ENCODE measurements at places on chromosomes 5 and 9. TPM values are rescaled to one million over a fixed set of nuclear protein-coding genes. Genes with fewer than 3 reads are reported as not detected.
A peak's percentile ranks its signal among the peaks of the same experiment; 100 is the strongest.

- no peaks in the 10 kb centered on the region for H3K4me1 ChIP-seq
- no peak overlapping the region for H3K4me3 ChIP-seq
- H3K36me3 ChIP-seq: no peaks in the 10 kb centered on the region
- no peak overlapping the region for H3K27ac ChIP-seq
- no peaks in the 10 kb centered on the region for H3K27me3 ChIP-seq
Observed at GRCh38 chr5:124277767-124278545, 468.5 kb downstream of the ZNF608 start.

DNA sequence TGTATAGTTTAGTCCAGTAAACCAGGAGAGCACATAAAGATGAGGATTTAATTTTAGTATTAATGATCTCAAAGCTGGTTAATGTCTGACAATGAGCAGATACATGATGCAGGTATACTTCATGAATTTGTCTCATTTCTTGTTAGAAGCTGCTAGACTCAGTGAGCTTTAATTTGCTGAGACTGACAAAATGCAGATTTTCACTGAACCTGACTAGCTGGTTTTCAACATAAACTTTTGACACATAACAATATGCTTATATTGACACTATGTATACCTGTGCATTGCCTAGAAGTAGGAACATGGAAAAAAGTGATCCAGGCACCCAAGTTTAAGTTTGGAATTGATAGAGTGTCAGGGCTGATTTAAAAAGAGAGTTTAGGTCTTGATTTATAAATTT lies 10.8 kb downstream of the UBLCP1 start:
- no peaks in the 10 kb centered on the region for H3K4me1 ChIP-seq

The OR1L1 gene
- total RNA-seq: not detected

GRCh38 chr5:153974131-153974812 lies 64.4 kb downstream of the FAM114A2 start:
- no peaks in the 10 kb centered on the region for H3K36me3 ChIP-seq
- no peak overlapping the region for H3K4me3 ChIP-seq
- no peak for DNase-seq
- no peak overlapping the region for H3K27ac ChIP-seq
- H3K27me3 ChIP-seq: no peaks in the 10 kb centered on the region

- no peak for DNase-seq
- H3K4me3 ChIP-seq: no peak overlapping the region
- peak overlapping the region; percentile 64 for H3K27ac ChIP-seq
- peaks cover 75% of the 10 kb centered on the region for H3K4me1 ChIP-seq
- no peaks in the 10 kb centered on the region for H3K36me3 ChIP-seq
- no peaks in the 10 kb centered on the region for H3K27me3 ChIP-seq
Observed at GRCh38 chr9:38018958-38019602, 49.9 kb downstream of the SHB start.

The RETREG1 gene
- 167 TPM for total RNA-seq

GRCh38 chr5:67259548-67260215 lies 63.1 kb upstream of the CD180 start:
- no peaks in the 10 kb centered on the region for H3K36me3 ChIP-seq
- H3K4me3 ChIP-seq: no peak overlapping the region
- DNase-seq: no peak
- no peaks in the 10 kb centered on the region for H3K27me3 ChIP-seq
- no peak overlapping the region for H3K27ac ChIP-seq

The HRH2 gene
- total RNA-seq: 35.1 TPM

DNA sequence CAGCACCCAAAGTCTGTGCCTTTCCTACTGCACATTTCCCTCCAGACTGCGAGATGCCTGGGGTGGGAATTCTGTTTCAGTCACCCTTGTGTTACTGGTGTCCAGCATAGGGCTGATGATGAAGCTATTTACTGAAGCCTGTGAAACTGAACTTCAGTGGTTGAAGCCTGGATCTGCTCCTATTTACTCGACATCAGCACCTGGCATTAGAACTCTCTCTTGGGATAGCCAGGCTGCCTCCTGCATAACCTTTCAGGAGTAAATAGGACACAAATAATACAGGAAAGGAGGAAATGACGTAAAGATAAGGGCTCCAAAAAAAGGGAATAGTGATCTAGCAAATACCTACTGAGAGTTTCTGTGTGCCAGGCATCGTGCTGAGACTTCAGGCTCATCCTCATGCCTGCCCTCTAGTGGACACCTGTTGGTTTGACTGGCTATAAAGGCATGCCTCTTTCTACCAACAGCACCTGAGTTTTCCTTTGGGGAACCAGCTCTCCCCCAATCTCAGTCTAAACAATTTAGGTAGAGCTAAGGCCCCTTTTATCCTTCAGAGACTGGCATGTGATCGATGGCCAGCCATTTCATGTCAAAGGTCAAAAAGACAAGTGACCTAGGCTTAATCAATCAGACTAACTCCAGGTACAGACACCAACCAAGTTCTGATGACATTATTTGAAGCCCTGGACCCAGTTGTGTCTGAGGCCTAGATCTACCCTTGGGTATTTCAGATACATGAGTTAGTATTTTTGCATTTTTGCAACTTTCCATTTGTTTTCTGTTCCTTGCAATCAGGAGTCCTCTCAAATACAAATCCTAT lies 192.1 kb upstream of the TRIM32 start:
- H3K36me3 ChIP-seq: no peaks in the 10 kb centered on the region
- no peak overlapping the region for H3K27ac ChIP-seq
- H3K27me3 ChIP-seq: no peaks in the 10 kb centered on the region
- no peak overlapping the region for H3K4me3 ChIP-seq
- no peaks in the 10 kb centered on the region for H3K4me1 ChIP-seq

The SNCB gene
- not detected for total RNA-seq

The SLC31A1 gene
- 10.7 TPM for total RNA-seq

GRCh38 chr5:91635950-91636734 lies 253.0 kb upstream of the ARRDC3 start:
- no peaks in the 10 kb centered on the region for H3K4me1 ChIP-seq
- no peak for DNase-seq
- no peaks in the 10 kb centered on the region for H3K27me3 ChIP-seq

- no peak for DNase-seq
- H3K36me3 ChIP-seq: no peaks in the 10 kb centered on the region
- H3K27me3 ChIP-seq: no peaks in the 10 kb centered on the region
- peaks cover 3% of the 10 kb centered on the region for H3K4me1 ChIP-seq
- no peak overlapping the region for H3K4me3 ChIP-seq
Observed at GRCh38 chr5:103441523-103441922, 121.1 kb downstream of the NUDT12 start.

The ADAMTS12 gene
- total RNA-seq: 1.3 TPM
